Activated naive CD4-positive, alpha-beta T cell treated with anti-CD3 and anti-CD28 coated beads for 36 hours (primary cell): ENCODE measurements at places on chromosomes 6 and 20. TPM values are rescaled to one million over a fixed set of nuclear protein-coding genes. Genes with fewer than 3 reads are reported as not detected.

The ANGPT4 gene
- total RNA-seq = not detected

The HTR1E gene
- not detected for total RNA-seq

The BACH2 gene
- total RNA-seq = 75.1 TPM

The PCIF1 gene
- 39.2 TPM for total RNA-seq

The C20orf202 gene
- total RNA-seq = not detected

The WFDC5 gene
- total RNA-seq = not detected

The CAGE1 gene
- total RNA-seq = 0.25 TPM

The EFCAB8 gene
- 0.45 TPM for total RNA-seq

The TJAP1 gene
- total RNA-seq = 23.0 TPM

The MCCD1 gene
- not detected for total RNA-seq

The GJA10 gene
- total RNA-seq = not detected

The VSX1 gene
- total RNA-seq = not detected

The CALHM4 gene
- not detected for total RNA-seq

The MRPL18 gene
- 75.8 TPM for total RNA-seq

The NCR2 gene
- total RNA-seq = not detected

The HCK gene
- not detected for total RNA-seq

The KIAA1755 gene
- total RNA-seq = not detected

The ADTRP gene
- 49.4 TPM for total RNA-seq

The ELOVL2 gene
- not detected for total RNA-seq

The PPP1R3G gene
- not detected for total RNA-seq

The PSORS1C1 gene
- total RNA-seq = 0.40 TPM

The RBM24 gene
- not detected for total RNA-seq

The ZSCAN9 gene
- 0.88 TPM for total RNA-seq

The SYTL3 gene
- total RNA-seq = 120 TPM

The RTN4IP1 gene
- 5.5 TPM for total RNA-seq

The DYNLT1 gene
- 99.1 TPM for total RNA-seq

The DNMT3B gene
- total RNA-seq = 2.0 TPM
